ENCODE measurements at places on chromosomes 3 and 15.

- DNase-seq = no peak
Measured at GRCh38 chr15:31017311-31017710, 25.9 kb upstream of the MTMR10 start.

- no peak for DNase-seq
Measured at GRCh38 chr3:72617424-72618024, 230.7 kb downstream of the SHQ1 start.

DNA sequence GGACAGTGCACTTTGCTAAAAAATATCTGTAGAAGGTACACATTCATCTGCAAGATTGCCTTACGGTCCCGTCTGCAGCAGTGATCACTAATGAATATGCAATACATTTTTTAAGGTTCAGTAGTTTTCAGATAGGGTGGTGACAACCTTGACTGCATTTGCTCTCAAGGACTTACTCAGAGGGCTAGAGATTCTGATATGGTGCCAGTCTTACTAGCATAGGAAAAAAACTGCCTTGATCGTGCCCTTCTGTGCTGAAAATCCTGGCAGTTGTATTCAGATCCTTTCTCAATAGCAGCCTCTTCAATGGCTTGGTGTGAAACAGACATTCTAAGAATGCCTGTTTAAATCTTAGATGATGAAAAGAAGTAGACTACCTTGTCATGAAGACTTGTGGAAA lies 411.9 kb upstream of the CCDC54 start:
- DNase-seq = no peak

DNA sequence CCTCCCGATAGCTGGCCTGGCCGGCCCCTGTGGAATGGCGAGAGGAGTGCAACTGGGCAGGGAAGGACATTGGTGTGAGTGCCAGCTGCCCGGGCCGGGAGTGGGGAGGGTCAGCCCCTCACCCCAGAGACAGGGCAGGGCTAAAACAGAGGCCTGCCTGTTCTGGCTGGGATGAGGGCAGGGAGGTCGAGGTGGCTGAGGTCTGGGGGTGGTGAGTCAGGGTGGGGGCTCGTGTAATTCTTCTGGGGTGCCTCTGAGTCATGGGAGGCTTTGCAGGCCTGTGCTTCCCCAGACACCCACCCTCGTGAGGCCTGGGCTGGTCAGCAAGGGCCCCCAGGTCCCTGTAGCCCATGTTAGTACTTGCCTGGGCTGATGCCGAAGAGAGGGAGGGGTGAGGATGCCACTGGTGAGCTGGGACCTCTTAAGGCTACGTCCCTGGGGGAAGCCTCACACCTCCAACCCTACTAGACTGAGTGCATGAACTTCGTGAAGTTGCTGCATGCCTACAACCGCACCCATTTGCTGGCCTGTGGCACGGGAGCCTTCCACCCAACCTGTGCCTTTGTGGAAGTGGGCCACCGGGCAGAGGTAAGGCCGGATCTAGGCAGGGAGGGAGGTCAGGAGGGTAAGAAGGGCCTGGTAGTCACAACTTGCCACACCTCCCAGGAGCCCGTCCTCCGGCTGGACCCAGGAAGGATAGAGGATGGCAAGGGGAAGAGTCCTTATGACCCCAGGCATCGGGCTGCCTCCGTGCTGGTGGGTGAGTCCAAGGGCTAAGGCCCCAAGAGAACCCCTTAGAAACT lies 1.7 kb downstream of the SEMA3B start:
- no peak for DNase-seq

DNA sequence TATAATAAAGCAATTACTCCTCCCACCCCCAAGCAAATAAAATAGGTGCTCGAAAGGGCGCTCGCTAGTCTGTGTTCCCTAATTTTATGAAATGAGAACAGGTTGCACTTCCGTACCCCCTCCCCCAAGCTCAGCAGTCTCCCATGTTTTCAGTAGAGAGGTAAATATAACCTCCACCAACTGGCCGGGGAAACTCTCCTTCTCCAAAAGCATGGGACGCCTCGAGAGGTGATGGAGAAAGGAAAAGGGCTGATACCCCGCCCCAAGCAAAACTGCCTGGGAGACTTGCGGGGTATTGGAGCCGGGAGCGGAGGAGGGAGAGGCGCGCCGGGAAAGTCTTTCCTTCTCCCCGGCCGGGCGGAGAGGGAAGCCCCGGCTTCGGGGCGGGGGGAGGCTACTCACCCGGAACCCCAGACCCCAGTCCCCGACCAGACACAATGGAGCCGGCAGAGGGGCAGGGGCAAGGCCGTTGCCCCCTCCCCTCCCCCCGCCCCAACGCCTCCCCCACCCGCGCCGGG lies 605 bp downstream of the DCUN1D1 start:
- no peak for DNase-seq

DNA sequence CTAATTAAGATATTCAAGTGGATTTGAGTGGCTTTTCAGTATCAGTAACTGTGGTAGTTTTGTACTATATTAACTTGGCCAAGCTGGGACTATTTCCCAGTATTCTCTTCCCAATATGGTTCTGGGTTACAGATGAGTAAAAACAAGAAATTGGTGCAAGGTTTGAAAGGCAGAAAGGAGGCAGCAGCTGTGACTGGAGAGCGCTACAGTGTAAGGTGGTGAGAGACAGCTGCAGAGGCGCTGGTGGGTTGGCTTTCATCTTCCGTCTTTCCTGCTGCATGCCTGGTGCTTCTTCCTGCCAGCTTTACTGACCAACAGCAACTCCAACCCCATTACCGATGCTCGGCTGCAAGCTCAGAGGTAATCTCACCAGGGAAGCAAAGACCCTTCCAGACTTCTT lies 9.8 kb downstream of the DPH3 start:
- no peak for DNase-seq

- DNase-seq = no peak
Measured at GRCh38 chr3:73510784-73511183, 114.0 kb downstream of the PDZRN3 start.

GRCh38 chr3:197007953-197008352 lies 21.7 kb downstream of the MELTF start:
- no peak for DNase-seq

- no peak for DNase-seq
Measured at GRCh38 chr3:159982442-159982974, 6.1 kb upstream of the IL12A start.

GRCh38 chr3:24615177-24615576 lies 120.5 kb upstream of the THRB start:
- no peak for DNase-seq

GRCh38 chr3:25695731-25696420 lies 31.2 kb upstream of the TOP2B start:
- DNase-seq = no peak

- no peak for DNase-seq
Measured at GRCh38 chr15:54839379-54839778, 357.4 kb downstream of the RSL24D1 start.

DNA sequence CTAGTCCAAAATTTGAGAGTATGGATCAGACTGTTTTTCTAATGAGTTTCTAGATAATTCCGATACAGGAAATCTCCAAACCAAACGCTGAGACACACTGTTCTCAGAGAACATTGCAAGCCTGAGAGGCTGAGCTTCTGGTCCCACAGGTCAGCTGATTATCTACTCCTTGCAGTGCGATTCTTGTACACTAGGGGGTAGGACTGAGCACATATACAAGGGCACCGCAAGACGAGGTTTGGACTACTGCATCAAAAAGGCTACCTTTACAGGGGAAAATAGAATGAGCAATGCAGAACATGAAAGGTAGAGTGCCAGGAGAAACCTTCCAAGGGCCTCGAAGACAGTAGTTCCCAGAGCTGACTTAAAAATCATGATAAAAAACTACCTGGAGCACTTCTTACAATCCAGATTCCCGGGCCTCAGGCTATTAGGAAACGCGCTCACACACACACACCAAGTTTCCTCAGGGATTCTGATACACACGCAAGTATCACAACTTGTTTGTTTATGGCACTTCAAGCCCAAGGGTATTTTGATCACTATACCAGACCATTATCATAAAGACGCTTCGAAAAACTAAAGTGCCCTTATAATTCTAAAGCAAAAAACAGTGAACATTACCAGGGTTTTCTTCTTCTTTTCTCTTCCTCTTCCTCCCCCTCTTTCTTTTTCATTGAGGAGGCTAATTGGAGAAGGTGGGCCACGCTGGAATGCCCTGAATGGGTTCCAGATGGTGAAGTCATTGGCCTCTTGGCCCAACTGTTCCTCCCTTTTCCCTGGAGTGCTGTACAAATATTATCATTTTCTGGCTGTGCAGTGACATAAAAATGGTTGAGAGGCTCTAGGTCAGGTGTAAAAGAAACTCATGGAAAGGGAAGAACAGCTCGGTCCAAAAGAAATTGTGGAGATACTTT lies 61.8 kb downstream of the SLC12A8 start:
- DNase-seq = no peak

DNA sequence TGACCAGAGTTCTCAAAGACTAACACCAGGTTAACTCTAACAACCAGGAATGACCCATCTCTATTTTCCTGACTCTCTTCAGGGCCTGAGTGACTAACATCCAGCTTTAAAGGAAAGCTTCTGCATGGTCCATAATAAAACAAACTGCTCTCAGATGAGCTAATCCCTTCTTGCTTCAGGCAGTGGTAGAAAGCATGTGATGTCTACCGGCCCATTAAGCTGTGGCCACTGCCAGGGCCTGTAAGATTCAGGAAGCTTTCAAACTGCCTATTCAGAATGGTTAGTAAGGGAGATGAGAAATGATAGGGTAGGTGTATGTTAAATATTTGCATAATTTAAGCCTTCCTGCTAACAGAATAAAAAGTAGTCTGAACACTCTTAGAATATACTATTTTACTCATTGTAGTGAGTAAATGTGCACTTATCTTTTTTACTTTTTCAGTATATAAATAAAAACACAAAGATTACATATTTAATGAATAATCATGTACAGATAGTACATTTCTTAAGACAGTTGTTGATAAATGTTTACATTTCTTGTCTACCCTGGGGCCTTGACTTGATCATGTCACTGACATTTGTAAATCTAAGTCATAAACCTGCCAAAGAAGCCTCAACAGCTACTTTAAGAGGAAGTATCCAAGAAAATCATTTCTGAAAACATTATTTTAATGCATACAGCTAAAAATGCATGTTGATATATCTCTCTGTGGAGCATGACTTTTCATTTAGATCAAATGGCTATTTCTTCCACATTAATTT lies 222.0 kb downstream of the MCTP2 start:
- DNase-seq = no peak

DNA sequence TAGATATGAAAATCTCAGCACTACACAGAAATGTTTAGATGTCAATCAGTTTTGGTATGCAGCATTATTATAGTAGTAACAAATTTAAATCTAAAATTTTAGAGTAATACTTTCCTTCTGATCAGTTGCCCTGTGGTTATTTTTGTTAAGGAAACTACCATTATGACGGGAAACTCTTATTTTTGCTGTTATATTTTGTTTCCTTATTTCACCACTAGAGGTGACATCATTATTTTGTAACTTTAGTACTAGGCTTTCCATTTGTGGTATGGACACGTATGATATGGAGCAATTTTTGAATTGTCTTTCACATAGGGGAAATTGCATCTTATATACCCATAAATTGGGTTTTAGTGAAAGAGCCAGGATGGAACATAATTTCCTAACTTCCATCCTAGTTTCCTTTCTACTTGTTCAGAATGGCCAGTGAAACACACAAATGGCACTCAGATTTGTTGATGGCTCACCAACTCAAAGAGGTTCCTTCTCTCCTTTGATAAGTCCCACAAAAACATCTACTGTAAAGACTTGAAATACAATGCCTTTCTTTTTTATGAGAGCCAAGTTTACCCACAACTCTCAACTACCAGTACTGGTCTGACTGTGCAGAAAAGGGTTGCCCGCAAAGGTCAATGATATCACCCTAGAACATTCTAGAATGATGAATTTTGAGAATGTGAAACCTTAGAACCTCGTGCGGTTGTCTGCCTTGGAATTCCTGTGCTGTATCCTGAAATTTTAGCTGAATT lies 19.4 kb upstream of the PPP4R2 start:
- DNase-seq = no peak

DNA sequence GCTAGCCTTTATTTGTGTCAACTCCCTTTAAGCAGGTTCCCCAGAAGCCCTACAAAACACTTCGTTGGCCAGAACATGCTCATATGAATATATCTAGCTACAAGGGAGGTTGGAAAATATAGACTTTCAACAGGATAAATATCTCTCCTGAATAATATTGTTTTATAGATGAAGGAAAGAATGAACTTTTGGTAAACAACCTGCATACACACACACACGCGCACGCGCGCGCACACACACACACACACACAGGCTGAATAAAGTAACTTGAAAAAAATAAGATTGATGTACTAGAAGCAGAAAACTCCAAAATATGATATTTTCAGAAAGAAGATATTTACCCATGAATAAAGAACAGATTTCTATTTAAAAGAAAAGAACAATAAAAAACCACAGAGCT lies 72.4 kb upstream of the GADL1 start:
- no peak for DNase-seq

GRCh38 chr3:128971421-128972100 lies 22.3 kb downstream of the CFAP92 start:
- no peak for DNase-seq

- DNase-seq = no peak
Measured at GRCh38 chr3:78483090-78483489, 1284.7 kb downstream of the ROBO1 start.

DNA sequence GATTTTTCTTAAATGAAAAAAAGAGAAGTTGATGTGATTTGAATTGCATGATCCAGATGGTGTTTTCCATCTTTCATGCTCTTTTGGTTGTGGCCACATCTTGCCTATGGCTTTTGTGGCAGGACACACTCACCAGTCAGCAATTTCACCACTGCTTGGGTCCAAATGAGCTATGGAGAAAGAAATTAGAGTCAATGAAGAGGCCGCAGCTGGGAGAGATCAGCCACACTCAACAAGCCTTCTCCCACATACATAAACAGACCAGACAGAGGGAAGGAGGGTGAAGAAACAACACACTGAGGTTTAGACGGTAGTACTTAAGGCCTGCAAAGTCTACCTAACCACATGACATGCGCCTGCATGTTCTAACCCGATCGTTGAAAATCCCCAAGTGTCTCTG lies 110.7 kb upstream of the CDIN1 start:
- DNase-seq = no peak

DNA sequence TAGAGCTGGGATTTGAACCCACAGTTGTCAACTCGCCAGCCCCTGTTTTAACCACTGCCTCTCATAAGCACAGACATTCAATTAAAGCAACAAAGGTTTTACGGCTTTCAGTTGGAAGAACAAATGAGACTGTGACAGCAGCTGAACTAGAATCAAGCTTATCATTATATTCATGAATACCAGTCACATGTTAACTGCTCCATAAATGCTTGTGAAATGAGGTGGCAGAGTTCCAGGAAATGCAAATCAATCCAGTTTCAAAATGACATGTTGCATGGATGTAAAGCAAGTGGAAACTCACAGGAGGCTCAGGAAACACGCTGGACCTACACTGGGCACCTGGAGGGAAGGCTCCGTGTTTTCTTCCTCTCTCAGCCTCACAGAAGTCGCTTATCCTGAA lies 3.9 kb downstream of the GP5 start:
- no peak for DNase-seq

DNA sequence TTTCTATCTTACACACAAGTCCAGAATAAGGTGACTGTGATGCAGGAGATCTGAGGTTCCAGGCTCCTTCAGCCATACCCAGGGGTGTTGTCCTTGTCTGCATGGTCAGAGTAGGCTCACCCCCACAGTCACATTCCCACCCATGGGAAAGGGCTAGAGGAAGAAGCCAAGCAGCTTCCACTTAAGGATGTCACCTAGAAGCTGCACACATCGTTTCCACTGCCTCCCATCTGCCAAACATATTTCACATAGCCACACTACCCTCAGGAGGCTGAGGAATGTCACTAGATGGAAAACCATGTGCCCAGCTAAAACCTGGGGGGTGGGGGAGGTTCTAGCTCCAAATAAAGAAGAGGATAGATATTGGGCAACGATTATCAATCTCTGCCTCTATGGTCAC lies 58.1 kb downstream of the TMEM39A start:
- DNase-seq = no peak

- DNase-seq = no peak
Measured at GRCh38 chr3:184085389-184085852, 11.4 kb upstream of the HTR3E start.

All from stimulated activated CD4-positive, alpha-beta T cell treated with anti-CD3 and anti-CD28 coated beads, Interleukin-1b, Interleukin-23, amount 100 ng/mL, for 1 hour (primary cell).